Upper lobe of left lung (tissue), 6 donors: ENCODE measurements at places on chromosomes 1 and 21. TPM values are rescaled to one million over a fixed set of nuclear protein-coding genes. Genes with fewer than 3 reads are reported as not detected.
A peak's percentile ranks its signal among the peaks of the same experiment; 100 is the strongest.

Gene FMOD
- total RNA-seq = 12.5 TPM

Gene CFHR4
- total RNA-seq = not detected

DNA sequence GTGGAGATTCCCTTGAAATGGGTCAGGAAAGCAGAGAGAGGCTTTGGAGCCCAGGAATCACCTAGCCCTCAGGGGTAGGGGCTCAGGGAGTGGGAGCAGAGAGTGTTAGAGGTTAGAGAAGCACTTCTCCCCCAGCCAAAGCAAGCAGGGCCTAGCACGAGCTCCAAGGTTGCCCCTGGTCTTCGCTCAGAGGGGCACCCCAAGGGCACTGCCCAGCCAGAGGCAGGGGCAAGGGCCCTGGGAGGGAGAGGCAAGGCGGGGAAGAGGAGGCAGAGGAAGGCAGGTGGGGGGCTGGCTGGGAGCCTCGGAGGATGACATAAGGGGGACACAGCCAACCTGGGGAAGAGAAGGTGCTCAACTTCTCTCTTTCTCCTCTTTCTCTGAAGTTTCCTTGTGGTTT lies 71.9 kb downstream of the CASZ1 start:
- DNase-seq = no peak

DNA sequence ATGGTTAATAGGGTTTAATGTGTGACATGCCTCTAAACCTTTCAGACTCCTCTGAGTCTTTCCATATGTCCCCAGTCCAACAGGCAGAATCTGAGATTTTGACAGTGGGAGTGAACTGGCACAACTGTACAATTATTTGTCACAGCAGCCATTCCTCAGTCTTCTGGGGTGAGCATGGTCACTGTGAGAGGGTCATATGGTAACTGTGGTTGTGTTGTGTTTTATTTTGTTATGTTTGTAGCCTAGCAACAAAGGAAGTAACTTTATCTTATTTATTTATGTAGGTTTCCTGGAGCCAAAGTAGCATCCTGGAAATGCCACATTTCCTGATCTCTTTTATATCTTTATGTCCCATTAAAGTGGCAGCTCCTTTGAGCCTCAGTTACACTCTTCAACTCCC lies 1067.9 kb downstream of the TTLL7 start:
- no peak for DNase-seq

DNA sequence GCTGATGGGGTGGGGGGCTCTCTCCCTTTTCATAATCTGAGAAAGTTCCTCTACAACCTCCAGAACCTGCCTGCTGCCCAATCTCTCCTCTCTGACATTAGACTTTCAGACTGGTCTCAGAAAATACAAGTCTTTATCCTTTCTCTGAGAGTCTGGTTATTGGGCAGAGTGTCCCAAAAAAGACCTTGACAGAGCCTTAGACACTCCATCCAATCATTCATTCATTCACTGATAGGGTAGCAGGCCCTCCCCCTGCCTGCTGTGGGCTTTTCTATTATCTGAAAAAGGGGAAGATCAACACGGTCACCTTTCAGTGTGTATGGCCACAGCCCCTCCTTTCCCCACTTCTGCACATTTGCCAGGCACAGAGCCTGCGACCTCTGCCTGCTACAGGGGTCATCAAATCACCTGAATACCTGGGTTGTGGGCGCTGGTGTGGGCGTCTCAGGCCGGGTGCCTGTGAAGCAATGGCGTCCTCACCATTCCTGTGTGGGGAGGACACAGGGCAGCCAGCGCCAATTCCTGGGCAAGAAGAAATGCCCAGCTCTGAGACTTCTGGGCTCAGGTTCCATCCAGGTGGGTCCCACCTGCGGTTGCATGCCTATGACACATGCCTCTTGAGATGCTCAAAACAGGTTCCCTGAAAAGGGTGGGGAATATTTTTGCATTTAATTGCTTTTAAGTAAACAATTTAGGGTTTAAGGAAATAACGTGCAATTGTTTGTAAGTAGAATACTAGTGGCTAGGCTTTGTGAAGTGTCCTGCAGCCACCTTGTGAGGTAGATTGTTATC lies 52.8 kb downstream of the ELK4 start:
- no peak for DNase-seq

GRCh38 chr1:116330342-116330652 lies 42.7 kb upstream of the ATP1A1 start:
- DNase-seq = no peak

DNA sequence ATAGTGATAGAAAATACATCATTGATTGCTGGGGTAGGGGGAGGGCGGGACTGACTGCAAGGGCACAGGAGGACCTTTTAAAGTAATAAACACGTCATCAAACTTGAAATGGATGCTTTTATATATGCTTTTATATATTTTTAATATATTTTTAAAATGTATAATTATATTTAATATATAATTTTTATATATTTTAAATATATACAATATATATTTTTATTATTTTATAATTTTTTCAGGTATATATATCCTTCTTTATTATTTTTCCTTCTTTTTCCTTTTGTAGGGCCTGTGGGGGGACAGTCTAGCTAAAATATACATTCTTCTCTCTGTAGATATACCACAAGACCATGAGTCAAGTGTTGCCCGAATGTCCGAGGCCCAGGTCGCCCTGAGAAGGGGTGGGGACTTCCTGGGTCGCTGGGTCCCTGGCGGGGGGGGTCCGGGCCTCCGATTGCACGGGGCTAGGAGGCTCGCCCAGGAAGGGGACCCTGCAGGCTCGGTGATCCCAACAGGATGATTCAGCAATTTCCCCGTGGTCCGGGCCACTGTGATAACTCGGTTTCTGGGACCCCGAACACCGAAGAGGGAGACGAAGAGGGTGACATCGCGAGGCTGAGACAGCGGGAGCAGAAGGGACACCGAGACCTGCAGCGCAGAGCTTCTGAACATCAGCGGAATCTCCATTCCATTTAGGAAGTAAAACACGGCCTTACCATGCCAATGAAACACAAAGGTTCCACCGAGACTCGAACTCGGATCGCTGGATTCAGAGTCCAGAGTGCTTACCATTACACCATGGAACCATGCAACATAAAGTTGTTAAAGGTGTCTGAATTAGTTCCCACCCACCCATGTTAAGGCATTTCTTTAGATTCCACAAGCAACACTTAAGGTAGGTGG lies 112.5 kb upstream of the NBPF11 start:
- peak; percentile 45 for DNase-seq

- DNase-seq = no peak
Observed at GRCh38 chr1:116958110-116958509, 43.5 kb upstream of the CD101 start.

GRCh38 chr1:175669569-175669968 lies 73.8 kb downstream of the TNR start:
- no peak for DNase-seq
